ENCODE measurements at places on chromosomes 5 and 9.

DNA sequence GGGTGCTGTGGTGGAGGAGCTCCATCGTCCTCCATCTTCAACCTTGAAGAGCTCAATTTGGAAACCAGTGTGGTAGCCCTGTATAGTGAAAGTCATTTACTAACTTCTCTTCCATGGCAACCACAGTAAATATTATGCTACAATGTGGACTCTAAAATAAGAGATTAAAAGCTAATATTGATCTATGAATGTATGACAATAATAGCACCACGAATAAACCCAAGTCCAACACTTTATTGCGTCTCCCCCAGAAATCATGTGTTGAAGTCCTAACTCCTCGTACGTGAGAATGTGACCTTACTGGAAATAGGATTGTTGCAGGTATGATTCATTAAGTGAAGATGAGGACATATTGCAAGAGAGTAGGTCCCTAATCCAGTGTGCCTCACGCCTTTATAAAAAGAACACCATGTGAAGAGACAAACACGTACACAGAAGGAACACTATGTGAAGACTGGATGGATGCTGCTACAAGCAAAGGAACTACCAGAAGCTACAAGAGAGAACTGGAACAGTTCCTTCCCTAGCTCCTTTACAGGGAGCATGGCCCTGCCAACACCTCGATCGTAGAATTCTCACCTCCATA lies 276.2 kb downstream of the PDE4D start:
- no peak for DNase-seq

DNA sequence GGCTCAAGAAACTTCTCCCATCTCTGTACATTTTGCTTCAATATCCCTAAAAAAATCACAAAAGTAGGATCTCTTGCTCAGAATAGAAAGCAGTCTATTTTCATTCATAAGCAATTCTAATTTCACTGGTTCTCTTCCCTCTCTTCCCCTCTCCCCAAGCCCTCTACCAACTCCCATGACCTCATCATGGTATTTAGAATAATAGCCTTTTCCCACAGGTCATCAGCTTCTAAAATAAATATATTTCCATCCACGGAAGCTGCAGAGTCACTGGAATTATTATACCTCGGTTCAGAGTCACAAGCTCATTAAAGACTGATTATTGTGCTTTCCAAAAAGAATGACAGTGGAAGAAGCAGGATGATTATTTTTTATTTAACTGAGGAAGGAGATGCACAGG lies 84.2 kb upstream of the ADRA1B start:
- no peak for DNase-seq

- no peak for DNase-seq
Observed at GRCh38 chr9:71767776-71768321, 464 bp downstream of the CEMIP2 start.

- no peak for DNase-seq
Observed at GRCh38 chr9:30075451-30076199, 2308.8 kb upstream of the ACO1 start.

DNA sequence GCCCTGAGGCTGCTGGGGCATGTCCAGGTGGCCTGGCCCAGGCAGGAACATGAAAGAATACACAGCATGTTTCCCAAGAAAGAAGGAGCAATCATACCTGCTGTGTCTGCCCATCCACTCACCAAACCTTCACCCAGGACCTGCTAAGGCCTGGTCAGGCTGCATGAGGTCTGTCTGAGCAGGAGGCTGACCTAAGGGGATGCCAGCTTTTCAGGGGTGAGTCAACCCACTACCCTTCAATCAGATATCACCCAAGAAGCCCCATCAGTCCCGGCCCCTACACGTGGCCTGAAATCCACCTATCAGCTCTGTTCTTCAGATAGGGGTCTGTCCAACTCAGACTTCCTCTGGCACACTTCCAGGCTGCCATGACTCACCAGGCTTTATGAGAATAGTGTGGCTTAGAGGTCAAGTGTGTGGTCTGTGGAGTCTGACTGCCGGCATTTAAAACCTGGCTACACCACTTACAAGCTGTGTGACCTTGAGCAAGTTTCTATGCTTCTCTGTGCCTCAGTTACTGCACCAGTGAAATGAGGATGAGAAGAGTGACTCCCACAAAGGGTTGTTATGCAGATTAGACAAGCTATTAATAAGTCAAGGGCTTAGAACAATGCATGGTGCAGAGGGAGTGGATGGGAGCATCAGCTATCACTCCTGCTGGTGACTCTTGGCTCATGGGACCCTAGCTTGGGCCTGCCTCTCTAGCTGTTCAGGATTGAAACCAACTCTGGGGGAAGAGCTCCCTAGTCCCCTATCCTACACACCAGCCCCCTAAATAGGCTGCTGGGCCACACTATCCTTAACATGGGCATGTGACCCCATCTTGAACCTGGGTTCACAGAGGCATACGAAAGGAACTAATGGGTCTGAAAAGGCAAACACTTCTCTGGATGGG lies 130.3 kb downstream of the PAX5 start:
- no peak for DNase-seq

DNA sequence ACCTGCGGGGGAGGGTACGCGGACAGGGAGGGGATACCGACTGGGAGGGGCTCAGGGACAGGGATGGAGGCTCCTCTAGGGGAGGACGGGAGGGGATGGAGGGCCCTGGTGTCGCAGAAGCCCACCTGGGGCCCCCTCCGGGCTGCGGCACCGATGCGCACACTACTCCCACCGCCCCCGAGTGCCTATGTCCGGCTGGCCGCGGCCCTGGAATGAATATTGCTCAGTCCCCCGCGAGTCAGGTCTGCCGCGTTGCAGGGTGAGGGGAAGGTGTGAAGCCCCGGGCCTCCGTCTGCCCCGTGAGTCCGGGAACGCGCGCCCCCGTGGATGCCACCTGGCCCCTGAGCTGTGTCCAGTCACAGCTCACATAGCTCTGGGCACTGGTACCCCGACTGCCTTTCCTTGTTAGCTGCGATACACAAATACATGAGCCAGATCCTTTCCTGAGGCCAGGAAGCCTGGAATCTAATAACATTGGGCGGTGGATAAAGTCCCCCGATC lies 44.5 kb upstream of the PRSS3 start:
- DNase-seq = no peak

- DNase-seq = no peak
Observed at GRCh38 chr9:16705111-16705604, 165.3 kb downstream of the BNC2 start.

DNA sequence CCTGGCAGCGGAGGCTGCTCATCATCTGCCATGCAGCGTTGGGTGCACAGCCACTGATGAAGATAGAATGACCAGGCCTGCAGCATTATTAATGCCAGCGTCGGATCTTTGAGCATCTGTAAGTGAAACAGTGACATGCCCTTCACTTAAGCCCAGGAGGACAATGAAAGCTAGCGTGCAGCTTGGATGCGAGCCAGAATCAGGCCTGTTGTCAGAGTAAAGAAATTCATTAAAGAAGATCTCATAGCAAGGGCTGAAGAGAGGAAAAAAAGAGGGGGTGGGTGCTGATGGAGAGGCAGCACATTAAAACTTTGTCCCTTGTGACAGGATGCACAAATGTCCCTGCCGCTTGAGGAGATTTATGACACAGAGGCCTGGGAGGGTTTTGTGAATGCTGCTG lies 186.1 kb upstream of the MAST4 start:
- DNase-seq = no peak

GRCh38 chr9:69750085-69750484 lies 9.7 kb downstream of the PTAR1 start:
- DNase-seq = no peak

DNA sequence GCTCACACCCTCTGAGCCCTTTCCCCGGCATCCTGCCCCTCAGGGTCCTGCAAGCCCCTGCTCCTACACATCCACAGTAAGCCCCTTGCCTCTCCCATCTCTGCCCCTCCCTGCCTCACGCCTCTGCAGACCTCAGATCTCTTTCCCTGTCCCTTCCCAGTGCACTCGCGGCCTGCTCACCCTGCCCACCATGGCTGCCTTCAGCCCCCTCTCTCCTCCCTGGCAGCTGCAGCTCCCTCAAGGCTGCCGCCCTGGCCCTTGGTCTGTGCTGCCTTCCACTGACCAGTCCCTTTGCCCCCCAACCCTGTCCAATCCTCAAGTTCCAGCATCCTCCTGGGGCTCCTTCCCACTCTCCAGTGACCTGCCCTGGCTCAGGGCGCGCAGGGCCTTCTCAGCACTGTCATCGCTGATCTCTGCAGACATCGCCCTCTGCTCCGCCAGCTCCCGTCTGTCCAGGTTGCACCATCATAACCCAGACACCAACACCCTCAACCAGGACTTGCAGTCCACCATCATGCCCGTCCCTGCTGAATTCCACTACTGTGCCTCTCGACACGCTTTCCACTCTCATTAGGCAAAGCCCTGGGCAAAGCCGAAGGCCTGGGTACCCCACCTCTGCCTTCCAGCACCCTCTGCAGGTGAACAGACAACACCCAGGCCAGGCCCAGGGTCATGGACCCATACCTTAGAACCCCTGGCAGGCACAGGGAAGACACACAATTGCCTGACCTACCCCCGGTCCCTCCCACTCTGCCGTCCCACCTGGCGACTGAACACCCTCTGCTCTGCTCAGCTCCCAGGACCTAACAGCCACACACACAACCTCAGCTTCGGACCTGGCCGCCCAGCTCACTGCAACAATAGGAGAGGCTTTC lies 97.8 kb upstream of the RUFY1 start:
- no peak for DNase-seq

DNA sequence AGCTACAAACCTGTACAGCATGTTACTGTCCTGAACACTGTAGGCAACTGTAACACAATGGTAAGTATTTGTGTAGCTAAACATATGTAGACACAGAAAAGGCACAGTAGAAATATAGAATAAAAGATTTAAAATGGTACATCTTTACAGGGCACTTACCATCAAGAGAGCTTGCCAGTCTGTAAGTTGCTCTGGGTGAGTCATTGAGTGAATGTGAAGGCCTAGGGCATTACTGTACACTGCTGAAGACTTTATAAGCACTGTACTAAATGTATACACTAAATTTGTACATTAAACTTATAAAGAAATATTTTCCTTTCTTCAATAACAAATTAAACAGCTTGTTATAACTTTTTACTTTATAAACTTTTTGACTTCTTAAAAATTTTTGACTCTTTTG lies 20.5 kb downstream of the ADRB2 start:
- no peak for DNase-seq

DNA sequence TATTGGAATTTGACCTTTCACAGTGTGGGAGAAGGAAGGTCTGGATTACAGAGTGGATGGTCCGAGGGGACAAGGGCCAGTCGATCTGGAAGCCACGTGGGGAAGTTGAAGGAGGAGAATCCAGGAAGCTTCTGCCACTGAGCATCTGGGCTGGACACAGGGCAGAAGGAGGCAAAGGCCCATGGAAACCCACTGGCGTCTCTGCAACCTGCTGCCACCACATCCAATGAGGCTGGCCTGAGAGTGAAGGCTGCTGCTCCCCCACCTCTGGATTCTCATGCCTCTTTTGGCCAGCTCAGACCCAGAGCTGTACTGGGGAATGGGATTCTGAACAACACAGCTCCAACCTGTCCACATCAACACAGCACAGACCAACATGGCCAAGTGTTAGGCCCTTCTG lies 48.9 kb upstream of the BOD1 start:
- DNase-seq = no peak

GRCh38 chr5:39249069-39249468 lies 29.7 kb upstream of the FYB1 start:
- DNase-seq = no peak

DNA sequence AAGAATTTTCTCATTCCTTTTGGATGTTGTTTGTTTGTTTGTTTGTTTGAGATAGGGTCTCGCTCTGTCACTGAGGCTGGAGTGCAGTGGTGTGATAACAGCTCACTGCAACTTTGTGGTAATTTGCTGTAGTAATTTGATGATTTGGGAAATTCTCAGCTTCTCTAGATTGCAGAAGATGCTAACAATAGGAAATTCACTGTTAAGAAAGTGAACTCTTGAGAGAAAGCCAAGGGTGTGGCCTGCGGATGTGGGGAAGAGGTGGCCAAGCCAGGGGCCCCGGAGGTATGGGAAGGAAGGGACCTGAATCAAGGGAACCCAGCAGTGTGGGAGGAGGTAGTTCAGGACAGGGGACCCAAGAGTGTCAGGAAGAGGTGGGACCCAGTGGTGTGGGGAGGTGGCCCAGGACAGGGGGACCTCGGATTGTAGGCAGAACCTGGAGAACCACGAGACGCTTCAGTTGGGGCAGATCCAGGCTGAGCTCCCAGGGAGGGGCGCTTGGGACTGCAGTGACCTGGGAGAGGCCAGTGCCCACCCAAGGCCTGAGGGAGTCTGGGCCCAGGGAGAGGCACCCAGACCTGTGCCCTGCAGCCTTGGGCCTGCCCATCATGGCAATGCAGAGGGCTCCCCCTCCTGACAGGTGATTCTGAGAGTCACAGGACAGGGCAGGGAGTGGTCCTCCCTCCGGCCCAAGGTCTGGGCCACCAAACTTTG lies 5.6 kb upstream of the LCN2 start:
- no peak for DNase-seq

DNA sequence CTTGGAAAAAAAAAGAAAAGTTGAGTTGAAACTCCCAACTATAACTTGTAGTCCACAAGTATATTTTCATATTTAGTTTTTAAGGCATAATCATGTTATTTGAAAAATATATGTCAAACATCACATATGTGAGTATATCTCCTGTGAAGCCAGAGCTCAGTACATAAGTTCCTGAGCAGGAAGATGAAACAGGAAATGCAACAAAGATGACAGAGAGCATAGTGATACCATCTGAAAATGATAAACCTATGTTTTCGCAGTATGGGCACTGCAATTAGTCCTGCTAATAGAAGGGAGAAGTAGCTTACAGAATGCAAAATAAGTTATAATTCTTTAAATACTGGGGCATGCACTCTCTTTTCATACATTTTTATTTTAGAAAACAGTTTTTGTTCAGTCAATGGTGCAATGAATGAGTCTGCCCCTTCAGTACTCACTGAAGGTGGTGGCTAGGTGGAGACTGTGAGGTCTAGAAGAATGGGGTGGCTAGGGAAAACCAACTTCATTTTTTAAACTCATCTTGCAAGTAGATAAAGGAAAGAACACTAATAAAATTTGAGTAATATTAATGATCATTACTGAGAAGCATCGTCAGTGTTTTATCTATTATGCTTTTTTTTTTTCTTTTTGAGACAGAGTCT lies 54.1 kb upstream of the FYB1 start:
- DNase-seq = no peak

DNA sequence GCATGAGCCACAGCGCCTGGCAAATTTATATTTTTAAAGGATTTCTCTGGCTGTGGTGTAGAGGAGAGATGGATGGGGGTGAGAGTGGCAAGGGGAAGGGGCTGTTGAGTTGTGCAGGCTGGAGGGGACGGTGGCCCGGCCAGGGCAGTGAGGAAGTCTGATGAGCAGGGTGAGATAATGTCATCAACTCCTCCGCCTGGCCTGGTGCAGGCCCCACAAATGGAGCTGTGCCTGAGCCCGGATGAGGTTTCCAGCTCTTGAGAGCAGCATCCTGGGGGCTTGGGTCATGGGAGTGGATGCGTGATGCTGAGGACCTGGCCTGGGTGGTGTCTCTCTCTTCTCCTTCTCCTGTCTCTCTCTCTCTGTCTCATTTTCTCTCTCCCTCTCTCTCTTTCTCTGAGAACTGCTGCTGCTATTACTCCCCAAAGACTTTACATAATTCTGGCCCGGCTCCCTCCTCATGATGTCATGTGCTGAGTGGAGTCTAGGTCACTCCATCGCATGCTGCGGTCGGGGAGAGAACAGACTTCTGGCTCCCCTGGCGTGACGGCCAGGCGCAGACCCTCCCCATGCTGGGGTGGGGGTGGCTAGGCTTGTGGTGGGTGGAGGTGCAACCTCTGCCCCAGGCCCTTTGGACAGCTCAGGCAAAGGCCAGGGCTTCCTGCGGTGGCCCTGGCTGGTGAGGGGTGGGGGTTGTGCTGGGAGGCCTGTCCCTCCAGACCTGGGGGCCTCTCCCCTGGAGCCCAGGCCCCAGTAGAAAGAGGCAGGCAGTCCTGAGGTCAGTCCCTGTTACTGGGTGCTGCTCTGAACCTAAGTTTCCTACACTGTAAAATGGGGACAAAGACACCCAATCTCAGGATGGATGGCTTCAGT lies 26.4 kb downstream of the FGF18 start:
- DNase-seq = no peak
